ENCODE measurements at places on chromosomes 16 and 17. TPM values are rescaled to one million over a fixed set of nuclear protein-coding genes. Genes with fewer than 3 reads are reported as not detected.

Gene TMEM101
- 17.6 TPM for total RNA-seq

Gene CRYM
- not detected for total RNA-seq

Gene CDH3
- total RNA-seq: 7.3 TPM

Gene SHISA9
- total RNA-seq: not detected

Gene SCNN1G
- not detected for total RNA-seq

Gene CLEC18C
- total RNA-seq: not detected

Gene EVPLL
- total RNA-seq: not detected

Gene SLC5A11
- total RNA-seq: not detected

Gene KRT33B
- total RNA-seq: not detected

GRCh38 chr17:39867084-39867879, 720 bp upstream of the ZPBP2 start:
- DNase-seq: peak; percentile 73

DNA sequence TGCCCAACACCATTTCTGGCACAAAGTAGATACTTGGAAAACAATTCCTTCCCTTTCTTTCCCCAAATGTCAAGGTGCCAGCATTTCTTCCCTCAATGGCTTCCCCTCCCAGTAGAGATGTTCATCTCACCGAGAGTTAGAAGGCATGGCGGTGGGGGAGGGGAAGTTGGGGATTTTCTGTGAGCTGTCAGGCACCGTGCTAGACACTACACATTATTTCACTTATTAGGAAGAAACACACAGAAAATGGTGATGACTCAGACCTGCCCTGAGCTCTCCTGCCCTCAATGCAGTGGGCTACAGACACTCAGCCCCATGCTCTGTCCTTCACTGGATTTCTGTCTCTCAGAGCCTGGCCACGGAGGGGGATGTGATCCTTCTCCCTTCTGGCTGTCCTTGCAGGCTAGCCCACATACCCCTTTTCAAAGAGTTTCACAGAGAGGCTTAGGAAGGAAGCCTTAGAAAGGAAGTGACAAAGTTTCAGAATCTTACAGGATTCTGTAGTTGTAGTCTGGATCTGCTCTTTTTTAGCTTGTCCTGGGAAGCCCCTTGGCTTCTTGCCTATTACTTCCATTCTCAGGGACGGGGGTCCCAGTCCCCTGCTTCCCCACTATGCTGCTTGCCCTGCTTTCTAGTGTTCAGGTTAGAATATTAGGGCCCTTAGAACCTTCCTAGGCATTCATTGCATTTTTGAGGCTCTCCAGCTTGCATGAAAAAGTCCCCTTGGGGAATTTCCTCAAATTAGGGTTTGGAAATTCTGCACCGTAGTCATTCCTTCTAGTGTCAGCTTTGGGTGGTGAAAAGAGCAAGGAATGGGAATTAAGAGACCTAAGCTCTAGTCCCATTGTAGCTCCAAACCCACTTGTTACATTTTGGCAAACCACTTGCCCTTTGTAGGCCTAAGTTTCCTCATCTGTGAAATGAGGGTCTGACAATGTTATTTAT, 12.2 kb upstream of the CCL5 start:
- peak; percentile 76 for DNase-seq

- DNase-seq: no peak
These were observed 184.0 kb downstream of the CYLD start for GRCh38 chr16:50925758-50926357.

DNA sequence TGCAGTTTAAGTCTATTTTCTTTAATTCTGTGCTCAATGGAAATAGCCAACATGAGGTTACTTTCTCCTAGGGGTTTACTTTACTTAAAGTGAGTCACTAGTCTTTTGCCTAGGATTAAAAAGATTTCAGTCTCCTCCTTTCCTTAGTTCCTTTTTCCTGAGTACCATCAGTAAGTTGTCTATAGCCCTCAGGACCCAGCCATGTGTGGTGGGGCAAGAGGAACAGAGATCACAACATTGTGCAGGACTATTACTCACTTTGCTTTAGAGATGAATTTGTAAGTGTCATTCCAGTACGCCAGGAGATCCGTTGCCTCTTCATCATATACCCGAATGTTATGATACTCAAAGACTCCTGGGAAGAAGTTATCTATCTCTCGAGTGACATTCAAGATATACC, 27.7 kb upstream of the CORO6 start:
- no peak for DNase-seq

GRCh38 chr16:27285676-27286196, 17.2 kb upstream of the NSMCE1 start:
- DNase-seq: peak; percentile 36

GRCh38 chr17:31314782-31315100, 887 bp upstream of the EVI2B start:
- no peak for DNase-seq

- no peak for DNase-seq
These were observed 65.3 kb downstream of the MEAK7 start for GRCh38 chr16:84438971-84439696.

DNA sequence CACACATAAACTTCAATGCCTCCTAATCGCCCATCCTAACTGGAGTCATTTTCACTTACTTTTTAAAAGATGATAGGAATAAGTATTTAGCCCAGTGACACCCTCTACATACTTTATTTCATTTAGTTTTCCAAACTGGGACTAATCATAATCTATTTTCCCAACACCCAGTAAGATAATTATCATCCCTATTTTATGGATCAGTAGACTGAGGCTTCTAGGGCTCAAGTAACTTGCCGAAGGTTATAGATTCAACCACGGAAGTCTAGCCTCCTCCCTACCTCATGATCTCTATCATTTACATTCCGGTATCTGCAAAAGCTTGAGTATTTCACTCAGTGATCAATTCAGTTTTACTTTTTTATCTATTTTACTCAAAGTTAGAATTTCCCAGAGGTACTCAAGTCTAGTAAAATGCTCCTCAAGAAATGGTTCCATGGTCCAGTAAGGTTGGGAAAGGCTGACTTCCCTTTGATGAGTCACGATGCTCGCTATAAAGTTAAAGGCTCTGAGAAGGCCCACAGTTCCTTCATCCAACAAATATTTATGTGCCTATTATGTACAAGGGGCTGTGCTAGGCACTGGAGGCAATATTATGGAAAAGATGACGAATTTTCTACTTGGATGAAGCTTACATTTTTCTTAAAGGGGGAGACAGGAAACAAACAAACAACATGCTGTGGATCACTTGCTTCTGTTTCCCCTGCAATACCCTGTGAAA, 75.1 kb downstream of the TOX3 start:
- no peak for DNase-seq

GRCh38 chr17:49501496-49501895, 6.4 kb downstream of the NGFR start:
- no peak for DNase-seq

GRCh38 chr17:6548034-6548433, 8.3 kb downstream of the PITPNM3 start:
- no peak for DNase-seq

DNA sequence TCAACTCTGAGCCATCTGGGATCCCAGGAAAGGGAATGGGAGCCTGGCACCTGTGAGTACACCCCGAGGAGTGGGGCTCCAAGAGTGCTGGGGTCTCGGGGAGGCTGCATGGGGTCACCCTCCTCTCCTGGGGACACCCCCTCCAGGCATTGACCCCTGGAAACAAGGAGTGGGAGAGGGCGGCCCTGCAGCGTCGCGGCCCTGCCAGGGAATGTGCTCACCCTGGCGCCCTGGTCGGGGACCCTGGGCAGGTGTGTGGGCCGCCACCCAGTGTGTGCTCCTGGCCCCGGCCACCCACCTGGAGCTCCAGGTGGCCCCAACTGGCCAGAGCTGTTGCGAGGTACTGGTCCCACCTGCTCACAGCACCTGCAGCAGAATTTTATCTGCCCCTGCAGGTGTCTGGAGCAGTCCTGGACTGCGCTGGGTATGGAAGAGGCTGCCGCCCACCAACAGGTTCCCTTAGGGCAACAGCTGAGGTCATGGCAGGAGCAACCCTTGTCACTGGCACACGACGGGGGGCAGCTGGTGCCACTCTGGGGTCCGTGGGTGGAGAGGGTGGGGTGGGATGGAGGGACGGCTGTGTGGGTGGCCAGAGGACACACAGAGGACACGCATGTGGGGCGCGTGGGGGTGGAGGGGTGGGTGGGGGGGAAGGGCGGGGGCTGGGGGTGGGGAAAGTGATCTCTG, 5.4 kb upstream of the PABPN1L start:
- no peak for DNase-seq

DNA sequence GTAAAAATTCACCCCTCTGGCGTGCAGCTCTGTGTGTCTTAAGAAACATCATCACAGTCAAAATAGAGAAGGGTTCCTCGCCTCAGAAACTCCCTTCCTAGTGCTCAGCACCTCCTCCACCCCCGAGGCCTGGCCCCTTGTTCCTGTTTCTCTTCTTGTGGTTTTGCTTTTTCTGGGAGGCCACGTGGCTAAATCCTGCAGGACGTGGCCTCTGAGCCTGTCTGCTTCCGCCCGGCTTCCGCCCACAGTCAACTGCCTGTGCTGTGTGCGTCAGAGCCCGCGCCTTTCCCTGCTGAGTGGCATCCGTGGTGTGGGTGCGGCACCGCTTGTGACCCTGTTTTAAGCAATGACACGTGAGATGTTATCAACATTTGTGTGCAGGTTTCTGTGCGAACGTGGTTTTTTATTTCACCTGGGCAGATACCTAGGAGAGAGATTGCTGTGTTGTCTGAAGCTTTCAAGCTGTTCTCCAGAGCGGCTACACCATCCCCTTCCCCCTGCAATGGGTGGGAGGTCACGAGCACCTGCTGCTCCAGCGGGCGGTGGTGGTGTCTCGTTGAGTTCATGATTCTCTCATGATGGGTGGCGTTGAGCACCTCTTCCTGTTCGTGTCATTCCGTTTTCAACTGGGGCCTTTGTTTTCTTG, 21.7 kb downstream of the ACSF3 start:
- DNase-seq: peak; percentile 90

- no peak for DNase-seq
These were observed 133.5 kb downstream of the RGS9 start for GRCh38 chr17:65270499-65271253.

- DNase-seq: no peak
These were observed 169.3 kb upstream of the AXIN2 start for GRCh38 chr17:65730711-65731169.

DNA sequence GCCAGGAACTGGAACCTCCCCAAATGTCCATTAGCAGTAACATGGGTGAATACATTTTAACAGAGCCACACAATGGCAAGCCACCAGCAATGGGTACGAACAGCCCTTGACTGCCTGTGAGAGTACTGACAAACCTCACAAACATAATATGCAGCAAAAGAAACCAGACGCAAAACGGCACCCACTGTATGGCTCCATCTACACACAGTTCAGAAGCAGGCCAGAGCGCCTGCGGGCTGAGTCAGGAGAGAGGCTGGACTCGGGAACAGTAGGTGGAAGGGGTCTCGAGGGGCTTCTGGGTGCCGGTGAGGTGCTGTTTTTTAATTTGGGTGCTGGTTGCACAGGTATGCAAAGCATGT, 77.4 kb upstream of the TOB1 start:
- peak; percentile 25 for DNase-seq

GRCh38 chr17:61809816-61810392, 53.4 kb downstream of the BRIP1 start:
- no peak for DNase-seq

GRCh38 chr17:4189280-4189679, 46.3 kb downstream of the CYB5D2 start:
- no peak for DNase-seq

GRCh38 chr17:21357696-21358656, 18.2 kb upstream of the KCNJ12 start:
- no peak for DNase-seq

DNA sequence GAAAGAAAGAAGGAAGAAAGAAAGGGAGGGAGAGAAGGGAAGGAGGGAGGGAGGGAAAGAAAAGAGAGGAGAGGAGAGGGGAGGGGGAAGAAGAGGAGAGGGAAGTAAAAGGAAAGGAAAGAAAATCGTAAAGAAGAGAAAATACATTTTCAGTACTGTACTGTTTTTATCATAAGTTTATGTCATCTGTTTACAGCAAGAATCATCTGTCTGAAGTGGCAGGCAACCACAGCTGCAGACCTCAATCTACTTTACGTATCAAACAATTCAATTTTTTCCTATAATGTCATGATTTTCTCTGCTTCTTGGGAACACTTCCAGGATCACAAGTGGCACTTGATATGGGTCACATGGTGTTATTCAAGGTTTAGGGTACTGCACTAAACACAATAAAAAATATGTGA, 58.3 kb downstream of the USP32 start:
- no peak for DNase-seq

DNA sequence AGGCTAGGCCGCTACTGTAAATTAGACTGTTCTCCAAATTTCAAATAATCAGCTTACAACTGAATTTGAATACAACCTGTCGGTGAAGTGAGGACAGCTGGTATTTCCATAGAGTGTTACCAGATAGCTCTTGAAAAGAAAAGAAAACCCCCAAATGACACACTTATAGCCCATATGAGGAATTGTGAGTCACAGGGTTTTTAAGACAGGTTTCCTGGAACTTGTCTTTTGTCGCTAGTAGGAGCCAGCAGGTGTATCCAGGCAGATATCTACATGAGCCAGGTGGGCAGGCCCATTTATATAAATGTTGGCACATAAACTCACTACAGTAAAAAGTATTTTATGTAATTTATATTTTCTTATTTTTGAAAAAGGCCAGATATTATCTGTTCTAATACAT, 24.0 kb downstream of the TNRC6A start:
- DNase-seq: peak; percentile 48

DNA sequence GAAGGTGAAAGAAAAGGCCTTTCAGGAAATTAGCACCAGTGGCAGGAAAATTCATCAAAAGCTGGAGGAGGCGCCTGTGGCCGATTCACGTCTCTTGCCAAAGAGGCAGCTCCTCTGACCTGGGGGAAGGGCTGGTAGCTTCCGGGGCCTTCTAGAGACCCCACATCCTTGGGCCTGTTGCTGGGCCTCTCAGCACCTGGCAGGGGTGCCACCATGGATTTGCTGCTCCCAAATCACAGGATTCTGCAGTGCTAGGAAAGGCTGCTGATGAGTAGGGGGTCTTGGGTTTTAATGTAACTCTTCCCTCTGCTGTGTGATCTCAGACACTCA, 11.6 kb upstream of the CBFB start:
- no peak for DNase-seq

DNA sequence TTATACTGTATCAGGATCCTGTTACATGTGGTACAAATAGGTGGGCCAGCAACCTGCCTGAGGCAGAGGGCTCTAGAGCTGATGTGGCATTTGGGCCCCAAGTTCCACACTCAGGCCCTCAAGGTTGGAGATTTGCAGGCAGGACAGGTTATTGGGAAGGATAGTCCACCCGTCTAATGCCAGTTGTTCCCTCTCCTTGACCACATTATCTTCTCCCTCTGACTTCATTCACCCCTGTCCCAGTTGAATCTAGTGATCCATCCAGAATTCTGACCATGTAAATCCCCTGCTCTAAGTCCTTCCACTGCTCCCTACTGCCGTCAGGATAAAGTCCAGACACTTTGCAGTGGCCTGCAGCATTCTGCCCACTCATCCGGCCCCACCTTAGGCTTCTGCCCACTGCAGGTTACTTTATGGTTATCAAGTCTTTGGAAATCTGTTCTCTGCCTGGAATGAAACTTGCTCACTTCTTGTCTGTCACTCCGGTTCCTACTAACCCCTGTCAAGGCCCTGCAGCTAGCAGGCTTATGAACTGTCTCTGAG, 1.9 kb upstream of the NFATC3 start:
- no peak for DNase-seq

Measured in activated CD4-positive, alpha-beta T cell treated with anti-CD3 and anti-CD28 coated beads for 36 hours (primary cell).